ENCODE measurements at places on chromosomes 5 and 9. TPM values are rescaled to one million over a fixed set of nuclear protein-coding genes. Genes with fewer than 3 reads are reported as not detected.

GRCh38 chr9:19127871-19128500, 694 bp upstream of the PLIN2 start:
- no peak for DNase-seq

DNA sequence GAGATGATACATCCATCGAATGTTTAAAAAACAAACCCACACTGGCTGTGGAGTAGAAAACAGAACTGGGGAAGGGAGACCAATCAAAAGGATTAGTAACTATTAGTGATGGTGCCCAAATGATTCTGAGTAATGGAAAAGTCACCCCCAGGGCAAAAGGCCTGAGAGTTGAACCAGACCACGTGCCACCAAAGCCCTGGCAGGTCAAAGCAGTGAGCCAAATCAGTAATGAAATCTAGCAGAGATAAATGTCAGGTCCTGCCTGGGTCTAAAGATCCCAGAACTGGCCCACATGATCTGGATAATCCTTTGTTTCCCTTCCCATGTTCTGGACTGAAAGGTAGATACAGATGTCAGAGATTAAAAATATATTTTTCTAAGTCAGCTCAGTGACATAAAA, 9.4 kb downstream of the OTULINL start:
- DNase-seq, result no peak

GRCh38 chr5:23274171-23274570, 233.2 kb upstream of the PRDM9 start:
- no peak for DNase-seq

DNA sequence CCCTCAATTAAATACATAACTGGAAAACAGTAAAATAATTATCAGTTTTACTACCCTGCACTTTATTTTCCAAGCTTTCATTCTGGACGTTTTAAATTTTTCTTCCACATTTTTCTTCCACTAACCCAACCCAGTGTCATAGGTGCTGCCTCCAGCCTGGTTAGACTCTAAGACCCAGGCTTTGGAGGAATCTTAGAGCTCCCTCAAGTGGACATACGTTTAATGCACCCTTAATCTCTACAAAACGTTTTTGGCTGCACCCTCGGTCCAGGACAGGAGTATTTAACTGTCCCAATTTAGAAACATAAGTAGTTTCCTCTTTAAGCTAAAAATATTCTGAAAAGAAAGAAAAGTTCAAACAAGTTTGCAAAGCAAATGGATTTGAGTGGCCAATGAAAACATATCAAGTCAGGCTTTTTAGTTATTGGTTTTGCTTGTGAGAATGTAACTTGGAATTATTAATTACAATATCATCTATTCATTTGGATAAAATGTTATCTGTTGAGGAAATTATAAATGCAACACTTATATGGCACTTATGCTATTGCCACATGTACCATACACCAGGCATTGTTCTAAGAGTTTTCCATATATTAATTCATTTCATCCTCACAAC, 38.9 kb downstream of the CDH6 start:
- no peak for DNase-seq

PDZD2 gene
- 67.1 TPM for total RNA-seq

IL3 gene
- not detected for total RNA-seq
